ENCODE measurements at places on chromosomes 5 and 9.

GRCh38 chr5:15442193-15442570 lies 57.8 kb upstream of the FBXL7 start:
- DNase-seq, result no peak

DNA sequence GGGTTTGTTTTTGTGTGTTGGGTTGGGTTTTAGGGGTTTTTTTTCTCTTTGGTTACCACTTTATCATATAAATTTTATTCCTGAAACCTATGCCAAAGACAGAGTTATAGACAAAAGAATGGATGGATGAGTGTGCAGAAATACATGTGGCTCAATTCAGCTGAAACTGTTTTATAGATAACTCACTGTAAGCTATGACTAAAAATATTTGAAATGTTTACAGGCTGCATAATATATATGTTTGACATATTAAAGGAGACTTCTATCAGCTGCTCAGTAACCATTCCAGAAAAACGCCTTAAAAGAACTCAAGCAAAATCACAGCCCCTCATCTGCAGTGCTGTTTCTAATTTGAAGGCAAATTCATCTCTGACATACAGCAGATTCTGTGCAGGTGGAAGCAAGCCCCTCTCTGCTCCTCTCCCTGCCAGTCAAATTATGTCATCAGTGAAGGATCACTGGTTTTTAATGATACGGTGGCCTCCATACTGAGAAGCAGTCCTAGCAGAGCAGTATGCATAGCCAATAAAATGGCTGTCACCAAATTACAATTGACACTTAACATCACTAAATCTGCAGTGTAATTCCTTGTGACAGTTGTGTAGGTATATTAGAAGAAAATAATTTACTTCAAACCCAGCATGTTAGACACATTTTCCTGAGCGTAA lies 301.6 kb downstream of the NR2F1-AS1 start:
- no peak for DNase-seq

GRCh38 chr9:10804486-10804885 lies 191.7 kb upstream of the PTPRD start:
- no peak for DNase-seq

DNA sequence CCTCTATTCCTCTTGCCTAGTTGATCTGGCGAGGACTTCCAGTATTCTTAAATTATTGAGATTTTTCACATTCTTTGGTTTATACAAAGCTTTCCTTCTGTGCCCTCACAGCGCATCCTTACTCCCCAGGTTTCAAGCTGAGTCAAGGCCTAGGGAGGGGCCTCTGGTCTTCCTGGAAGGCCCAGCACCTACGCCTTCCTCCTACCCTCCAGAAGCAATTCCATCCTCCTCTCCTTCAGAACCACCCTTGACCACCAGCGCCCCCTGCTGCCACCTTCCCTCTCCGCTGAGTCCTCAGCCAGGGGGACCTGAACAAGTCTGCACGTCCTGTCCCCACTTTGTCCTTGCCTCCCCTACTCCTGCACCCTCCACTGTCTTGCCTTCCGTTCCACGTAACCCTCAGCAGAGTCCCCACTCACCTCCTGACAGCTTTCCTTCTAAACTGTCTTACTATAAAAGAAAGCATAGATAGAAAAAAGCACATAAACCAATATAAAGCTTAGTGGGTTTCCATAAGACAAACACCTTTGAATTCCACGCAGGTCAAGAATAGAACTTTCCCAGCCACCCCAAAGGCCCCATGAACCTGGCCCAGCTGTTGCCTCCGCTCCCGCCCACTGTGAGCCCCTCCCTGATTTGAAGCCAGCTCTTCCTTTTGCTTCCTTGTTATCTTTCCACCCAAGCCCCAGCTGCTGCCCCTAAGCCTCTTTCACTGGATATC lies 63.0 kb upstream of the CTSL start:
- DNase-seq, result peak; percentile 24

DNA sequence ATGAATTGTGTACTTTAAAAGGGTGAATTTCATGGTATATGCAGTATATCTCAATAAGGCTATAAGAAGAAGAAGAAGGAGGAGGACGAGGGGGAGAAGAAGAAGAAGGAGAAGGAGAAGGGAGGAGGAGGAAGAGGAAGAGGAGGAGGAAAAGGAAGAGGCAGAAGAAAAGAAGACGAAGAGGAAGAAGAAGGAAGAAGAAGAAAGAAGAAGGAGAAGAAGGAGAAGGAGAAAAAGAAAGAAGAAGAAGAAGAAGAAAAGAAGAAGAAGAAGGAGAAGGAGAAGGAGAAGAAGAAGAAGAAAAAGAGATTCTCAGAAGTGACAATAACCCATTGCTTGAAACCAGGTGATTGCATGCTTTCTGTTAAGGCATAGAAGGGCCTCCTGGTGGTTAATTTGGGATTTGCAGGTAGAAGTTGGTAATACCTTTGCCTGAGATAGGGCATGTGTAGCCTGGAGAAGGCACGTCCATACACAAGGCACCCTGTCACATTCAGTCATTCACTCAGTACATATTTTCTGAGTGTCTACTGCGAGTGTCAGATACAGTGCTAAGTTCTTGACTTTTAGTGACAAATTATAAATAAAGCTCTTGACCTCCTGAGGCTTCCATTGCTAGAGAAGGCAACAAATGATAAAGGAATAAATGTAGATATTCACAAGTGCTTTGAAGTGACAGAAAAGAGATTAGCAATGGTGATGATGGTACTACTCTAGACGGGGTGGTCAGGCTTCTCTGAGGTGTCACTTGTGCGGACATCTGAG lies 231.3 kb downstream of the NPR3 start:
- no peak for DNase-seq
